ENCODE measurements at places on chromosomes 7 and 10.
A peak's percentile ranks its signal among the peaks of the same experiment; 100 is the strongest.

DNA sequence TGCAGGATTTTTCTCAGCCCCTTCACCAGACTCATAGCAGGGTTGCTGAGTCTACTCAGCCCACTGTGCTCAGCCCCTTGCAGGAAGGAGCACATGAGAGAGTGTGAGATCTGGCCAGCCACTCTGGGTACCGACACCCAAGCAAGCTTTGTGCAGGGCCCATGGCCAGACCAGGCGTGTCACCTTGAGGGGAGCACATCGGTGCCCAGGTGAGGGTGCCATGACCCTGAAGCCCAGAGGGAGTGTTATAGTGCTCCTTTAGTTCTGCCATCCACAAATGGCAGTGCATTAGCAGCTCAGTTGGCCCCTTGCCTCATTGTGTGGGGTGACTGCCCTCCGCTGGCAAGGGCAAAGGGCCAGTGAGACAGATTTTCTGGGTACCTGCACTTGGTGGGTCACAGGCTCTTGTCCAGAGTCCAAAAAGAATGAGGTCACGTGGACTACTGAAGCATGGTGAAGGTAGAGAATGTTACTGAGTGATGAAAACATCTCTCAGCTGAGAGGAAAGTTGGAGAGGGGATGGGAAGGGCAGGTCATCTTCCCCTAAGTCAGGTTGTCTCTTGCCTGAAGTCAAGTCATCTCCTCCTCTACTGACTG lies 181.8 kb downstream of the MACC1 start:
- DNase-seq = no peak

DNA sequence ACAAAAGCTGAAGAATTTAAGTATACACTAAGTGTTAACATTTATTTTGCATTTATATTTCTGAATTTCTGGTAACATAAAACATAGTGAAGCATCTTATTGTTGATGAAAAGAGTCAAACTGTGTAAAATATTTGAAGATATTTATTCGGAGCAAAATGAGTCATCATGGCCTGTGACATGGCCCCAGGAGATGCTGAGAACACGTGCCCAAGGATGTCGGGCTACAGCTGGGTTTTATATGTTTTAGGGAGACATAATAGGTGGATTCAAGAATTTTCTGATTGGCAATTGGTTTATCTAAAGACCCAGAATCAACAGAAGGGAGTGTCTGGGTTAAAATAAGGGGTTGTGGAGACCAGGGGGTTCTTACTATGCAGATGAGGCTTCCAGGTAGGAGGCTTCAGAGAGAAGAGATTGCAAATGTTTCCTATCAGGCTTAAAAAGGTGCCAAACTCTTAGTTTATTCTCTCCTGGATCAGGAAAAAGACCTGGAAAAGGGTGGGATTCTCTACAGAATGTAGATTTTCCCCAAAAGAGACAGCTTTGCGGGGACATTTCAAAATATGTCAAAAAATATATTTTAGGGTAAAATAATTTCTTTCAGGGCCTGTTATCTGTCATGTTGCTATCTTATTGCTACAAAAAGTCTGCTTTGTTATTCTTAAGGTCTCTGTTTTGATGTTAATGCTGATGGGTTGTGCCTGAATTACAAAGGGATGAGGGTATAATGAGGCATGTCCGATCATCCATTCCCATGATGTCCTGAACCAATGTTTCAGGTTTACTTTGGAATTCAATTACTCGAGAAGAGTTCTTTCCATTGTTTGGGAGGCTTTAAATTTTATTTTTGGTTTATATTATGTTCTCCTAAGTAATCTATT lies 74.5 kb downstream of the VWDE start:
- no peak for DNase-seq

GRCh38 chr7:41979834-41980307 lies 257.1 kb downstream of the GLI3 start:
- DNase-seq = peak; percentile 31

DNA sequence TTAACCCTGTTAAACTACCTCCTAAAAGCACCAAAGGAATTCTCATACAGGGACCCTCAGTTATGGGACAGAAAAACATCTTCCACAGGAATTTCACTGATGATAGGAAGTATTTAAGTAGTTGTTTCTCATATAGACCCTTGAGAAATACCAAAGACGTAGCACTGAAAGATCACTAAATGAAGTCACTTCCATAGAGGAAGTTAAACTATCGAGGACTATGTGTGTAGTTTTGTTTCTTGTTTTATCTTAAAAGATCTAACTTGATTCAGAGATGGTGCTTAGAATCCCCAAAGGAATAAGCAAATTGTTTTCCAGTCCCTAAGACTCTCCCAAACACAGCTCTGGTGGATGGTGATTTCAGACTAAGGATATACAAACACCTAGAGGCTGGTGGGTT lies 94.8 kb upstream of the AFAP1L2 start:
- DNase-seq = no peak

- no peak for DNase-seq
Observed at GRCh38 chr7:96306385-96307125, 15.3 kb downstream of the SLC25A13 start.

GRCh38 chr10:58723186-58723585 lies 210.5 kb downstream of the BICC1 start:
- no peak for DNase-seq

- DNase-seq = no peak
Observed at GRCh38 chr10:90964781-90965465, 44.0 kb upstream of the ANKRD1 start.

DNA sequence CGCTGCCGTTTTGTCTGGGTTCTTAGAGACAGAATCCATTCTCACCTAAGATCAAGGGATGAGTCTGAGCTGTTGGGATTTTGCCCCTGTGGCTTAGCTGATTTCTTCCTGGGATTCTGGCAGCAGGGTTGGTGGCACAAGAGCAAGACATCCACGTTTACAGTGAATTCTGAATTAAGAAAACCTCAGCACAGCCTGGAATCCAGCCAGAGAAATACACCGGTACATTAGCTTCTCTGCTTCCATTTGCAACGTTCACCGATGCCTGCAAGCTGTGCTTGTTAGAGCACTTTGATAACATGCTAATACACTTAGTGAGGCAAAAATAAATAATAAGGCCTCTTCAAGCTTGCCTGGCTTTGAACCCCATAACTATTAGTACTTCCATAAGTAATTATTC lies 569.8 kb downstream of the CALN1 start:
- no peak for DNase-seq

- no peak for DNase-seq
Observed at GRCh38 chr7:40815512-40815911, 680.7 kb downstream of the SUGCT start.

DNA sequence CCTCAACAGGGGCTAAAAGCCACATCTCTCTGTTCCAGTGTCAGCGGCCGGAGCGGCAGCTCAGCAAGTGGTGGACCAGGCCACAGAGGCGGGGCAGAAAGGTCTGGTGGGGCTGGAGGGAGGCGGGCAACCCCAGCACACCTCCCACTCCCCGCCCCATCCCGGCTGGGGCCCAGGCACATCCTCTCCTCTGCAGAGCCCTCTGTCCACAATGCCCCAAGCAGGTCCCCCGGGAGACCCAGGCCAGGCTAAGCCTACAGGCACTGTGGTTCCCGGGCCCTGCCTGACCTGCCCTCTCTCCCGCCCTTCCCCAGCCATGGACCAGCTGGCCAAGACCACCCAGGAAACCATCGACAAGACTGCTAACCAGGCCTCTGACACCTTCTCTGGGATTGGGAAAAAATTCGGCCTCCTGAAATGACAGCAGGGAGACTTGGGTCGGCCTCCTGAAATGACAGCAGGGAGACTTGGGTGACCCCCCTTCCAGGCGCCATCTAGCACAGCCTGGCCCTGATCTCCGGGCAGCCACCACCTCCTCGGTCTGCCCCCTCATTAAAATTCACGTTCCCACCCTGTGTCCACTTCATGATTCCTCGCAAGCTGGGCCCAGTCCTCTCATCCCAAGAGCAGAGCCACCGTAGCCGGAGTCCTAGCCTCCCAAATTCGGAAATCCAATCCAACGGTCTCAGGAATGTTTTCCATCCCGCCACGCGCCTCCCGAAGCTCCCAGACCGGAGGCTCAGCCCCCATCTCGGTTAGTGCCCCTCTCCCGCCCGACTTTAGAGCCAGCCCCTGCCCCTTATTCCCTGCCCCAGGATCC lies 2.1 kb downstream of the ADIRF start:
- DNase-seq = no peak

GRCh38 chr7:93044147-93044810 lies 73.5 kb downstream of the SAMD9 start:
- no peak for DNase-seq

- DNase-seq = no peak
Observed at GRCh38 chr10:51302316-51302715, 228.0 kb downstream of the PRKG1 start.

DNA sequence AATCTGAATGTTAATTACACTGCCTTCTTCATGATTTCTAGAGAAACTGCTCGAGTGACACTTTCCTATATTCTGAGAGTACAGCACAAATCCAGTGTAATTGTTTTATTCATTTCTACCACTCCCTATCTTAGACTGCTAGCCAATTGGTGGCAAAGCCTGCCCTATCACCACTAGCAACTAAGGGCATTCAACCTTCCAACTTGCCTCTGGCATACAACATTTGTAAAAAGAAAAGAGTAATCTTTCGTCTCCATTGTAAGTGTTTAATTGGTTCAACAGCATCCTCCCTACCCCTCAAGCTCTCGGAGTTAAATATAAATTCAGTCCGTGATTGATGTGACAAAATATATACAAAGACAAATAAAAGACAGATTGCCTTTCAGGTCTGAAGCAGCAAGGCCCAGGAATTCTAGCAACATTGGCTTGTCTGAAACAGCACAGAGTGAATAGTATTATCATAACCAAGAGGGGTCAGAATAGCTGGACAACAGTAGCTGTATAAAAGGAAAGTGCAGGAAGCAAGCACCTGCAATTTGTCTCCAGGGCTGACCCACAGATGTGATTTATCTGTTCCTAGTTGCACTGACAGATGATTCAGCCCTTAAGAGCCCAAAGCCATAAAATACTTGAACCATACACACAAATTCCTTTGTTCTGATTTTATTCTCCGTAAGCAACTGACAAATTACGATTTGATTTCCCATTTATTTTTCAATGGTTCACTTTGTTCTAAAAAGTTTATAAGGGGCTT lies 47.6 kb upstream of the ANKRD1 start:
- DNase-seq = no peak

DNA sequence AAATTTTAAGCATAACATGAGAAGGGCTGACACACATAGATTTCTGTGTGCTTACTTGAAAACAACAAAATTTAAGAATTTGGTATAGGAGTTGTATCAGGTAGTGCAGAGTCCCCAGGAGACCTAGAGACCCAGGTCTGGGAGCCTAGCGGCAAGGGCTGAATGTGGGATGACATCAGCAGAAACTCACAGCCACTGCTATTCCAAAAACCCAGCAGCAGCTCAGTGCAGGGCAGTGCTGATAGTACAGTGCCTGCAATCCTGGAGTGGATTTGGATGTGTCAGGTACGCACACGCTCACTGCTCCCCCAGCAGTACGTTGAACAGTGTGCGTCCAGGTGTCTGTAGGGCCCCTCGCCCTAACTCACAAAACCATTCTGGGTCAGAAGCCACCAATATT lies 87.1 kb downstream of the EGFR start:
- no peak for DNase-seq

All from B cell (primary cell).